Spinal cord (tissue), 10 donors: ENCODE measurements at places on chromosomes 11 and 22. TPM values are rescaled to one million over a fixed set of nuclear protein-coding genes. Genes with fewer than 3 reads are reported as not detected.
A peak's percentile ranks its signal among the peaks of the same experiment; 100 is the strongest.

The OR5P2 gene
- not detected for polyA plus RNA-seq

DNA sequence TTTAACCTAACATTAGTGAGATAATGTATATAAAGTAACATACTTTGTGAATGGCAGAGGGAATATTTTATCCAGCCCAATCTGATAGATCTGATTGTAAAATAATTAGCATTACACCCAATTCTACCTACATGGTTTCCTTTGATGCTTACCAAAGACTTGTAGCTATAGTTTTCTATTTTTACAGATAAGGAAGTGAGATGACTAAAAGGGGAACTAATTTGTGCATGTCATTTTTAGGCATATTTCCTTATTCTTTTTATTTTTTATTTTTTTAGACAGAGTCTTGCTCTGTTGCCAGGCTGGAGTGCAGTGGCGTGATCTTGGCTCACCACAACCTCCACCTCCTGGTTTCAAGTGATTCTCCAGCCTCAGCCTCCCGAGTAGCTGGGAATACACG, 793.7 kb upstream of the LRRC4C start:
- no peak for DNase-seq

The ACRV1 gene
- polyA plus RNA-seq, result 3.8 TPM

- DNase-seq, result no peak
These were observed 78.4 kb downstream of the RBFOX2 start for GRCh38 chr22:35950262-35950661.

DNA sequence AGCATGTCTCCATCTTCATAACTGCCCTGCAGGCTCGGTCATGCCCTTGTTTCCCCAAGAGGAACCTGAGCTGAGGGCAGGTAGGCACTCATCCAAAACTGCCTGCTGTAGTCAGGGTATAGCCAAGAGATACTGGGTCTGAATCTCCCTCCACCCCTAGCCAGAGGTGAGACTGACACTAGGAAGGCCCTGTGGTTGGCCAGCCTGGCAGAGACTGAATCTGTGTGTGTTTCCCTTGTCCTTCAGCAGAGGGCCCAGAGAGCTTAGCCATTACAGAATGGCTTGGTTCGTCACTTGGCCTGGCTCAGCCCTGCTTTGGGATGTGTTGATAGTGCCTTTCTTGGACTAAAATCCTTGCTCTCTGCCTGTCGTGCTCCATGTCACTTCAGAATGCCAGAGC, 79.3 kb upstream of the SUSD2 start:
- DNase-seq, result peak; percentile 15

The ARHGAP20 gene
- 15.9 TPM for polyA plus RNA-seq

DNA sequence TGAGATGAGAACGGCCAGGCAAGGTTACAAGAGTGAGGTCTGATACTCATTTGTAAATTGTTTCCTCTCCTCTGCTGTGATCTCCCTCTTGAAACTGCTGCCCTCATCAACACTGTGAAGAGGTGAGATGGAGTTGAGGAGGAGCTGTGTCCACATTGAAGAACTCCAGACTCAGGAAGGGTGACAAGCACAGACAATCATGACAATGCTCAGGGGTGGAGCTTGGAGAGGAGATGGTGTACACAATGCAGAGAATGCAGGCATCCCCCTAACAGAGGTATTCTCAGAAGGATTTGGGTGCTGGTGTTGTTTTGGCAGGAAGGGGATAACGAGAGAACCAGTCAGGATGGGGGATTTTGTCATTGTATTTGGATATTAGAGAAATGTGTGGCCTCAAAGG, 21.5 kb upstream of the MMP7 start:
- no peak for DNase-seq

The CARD18 gene
- polyA plus RNA-seq, result not detected

The SMIM35 gene
- polyA plus RNA-seq, result not detected

DNA sequence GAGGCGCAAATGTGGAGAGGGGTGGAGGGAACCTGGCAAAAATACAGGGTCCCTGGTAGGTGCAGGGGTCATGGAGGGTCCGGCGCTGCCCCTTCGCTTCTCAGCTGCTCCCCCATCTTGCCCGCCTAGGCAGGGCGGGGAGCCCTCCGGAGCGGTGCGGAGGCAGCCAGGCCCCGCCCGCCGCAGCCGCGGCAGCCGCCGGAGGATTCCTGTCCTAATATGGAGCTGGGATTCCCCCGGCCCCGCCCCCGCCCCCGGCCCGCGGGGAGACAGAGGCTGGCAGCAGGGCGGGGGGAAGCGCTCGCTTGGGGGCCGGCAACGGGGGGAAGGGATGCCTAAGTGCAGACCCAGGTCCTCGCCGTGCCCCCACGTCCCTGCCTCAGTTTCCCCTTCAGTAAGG, 1.0 kb upstream of the NPAS4 start:
- no peak for DNase-seq

- no peak for DNase-seq
These were observed 86.9 kb downstream of the UBASH3B start for GRCh38 chr11:122742301-122743018.

DNA sequence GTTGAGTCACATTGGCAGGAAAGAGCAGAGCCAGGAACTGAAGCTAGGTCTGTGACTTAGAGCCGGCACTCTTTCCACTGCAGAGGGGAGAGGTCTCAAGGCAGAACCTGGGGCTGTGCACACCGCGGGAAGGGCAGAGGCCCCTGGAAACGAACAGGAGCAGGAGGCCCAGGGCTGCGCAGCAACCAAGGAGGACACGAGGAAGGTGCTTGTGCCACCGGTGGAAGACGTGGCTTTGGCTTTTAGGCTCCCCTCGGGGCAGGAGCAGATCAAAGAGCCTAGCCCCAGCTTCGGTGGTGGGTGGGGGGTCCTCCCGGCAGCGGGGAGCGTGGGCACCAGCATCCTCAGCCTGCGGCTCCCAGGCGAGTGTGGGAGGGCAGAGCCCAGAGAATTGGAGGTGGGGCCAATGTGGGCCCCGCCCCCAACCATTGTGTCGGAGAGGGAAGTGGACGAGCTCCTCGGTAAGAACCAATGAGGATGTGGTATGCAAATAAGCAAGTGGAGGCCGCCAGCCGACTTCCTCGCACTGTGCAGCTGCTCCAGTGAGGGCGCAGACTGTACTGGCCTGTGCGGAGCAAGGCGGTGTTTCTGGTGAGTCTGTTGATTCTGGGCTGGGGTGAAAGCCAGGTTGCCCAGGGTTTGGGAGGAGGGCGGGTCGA, at the start of gene CCDC116:
Gene CCDC116, plus strand, starts transcription at position 524 of the 659 bp plus-strand sequence. CDS start 422 bp downstream, outside the sequence.
- DNase-seq, result no peak

- no peak for DNase-seq
These were observed 2.8 kb upstream of the BCO2 start for GRCh38 chr11:112172362-112172994.

DNA sequence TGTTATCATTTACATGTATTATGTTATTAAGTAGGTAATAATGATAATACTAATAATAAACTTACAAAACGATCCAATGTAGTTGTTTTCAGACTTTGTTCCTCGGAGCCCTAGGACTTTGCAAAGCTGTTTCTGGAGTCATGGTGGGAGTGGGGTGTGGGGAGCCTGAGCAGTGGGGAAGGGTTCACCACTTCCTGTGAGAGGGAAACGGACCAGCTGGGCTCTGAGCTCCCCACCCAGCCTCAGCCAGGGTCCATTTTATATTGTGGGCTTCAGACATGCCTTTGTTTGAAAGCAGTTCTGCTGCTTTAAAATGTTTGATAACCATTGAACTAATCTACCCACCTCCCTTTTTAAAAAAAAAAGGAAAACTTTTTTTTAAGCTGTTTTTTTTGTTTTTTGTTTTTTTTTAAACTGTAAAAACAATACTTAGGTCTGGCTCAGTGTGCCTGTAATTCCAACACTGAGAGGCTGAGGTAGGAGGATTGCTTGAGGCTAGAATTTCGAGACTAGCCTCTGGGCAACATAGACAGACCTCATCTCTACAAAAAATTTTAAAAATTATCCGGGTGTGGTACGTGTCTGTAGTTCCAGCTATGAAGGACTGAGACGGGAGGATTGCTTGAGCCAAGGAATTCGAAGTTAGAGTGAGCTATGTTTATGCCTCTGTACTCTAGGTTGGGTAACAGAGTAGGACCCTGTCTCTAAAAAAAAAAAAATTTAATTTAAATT, 7.0 kb downstream of the SERPING1 start:
- no peak for DNase-seq

The OR8G1 gene
- not detected for polyA plus RNA-seq

The SRPRA gene
- 55.3 TPM for polyA plus RNA-seq

The C1QTNF4 gene
- polyA plus RNA-seq, result 102 TPM

DNA sequence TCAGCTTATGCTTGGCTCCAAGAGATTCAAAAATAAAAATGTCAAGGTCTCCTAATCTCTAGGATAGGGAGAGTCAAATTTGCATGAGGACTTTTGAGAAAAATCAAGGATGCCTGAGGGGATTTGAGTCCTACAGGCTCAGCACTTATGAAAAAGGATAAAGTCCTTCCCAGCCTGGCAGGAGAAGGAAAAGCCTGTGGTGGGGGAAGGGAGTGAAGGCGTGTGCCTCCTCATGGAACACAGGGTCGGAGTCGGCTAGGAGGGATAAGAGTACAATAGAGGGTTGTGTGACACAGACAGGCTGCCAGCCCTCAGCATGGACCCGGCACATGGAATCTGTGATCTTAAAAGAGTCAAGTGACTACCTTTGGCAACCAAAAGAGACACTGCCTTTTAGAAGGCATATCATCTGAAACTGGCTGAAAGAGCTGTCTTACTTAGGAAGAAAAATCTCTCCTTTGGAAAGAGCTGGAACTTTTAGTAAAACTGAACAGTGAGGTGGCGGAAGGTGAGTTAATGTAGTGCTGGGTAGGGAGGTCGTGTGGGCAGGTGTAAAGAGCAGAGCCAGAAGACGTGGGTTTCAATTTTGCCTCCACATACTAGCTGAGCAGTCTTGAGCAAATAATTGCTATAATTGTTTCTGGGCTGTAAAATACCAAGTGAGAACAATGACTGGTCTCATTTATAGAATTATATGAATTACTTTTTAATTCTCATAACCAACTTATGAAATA, 58.8 kb upstream of the RDX start:
- DNase-seq, result no peak

GRCh38 chr11:111631666-111632039, 29.4 kb downstream of the SIK2 start:
- no peak for DNase-seq

DNA sequence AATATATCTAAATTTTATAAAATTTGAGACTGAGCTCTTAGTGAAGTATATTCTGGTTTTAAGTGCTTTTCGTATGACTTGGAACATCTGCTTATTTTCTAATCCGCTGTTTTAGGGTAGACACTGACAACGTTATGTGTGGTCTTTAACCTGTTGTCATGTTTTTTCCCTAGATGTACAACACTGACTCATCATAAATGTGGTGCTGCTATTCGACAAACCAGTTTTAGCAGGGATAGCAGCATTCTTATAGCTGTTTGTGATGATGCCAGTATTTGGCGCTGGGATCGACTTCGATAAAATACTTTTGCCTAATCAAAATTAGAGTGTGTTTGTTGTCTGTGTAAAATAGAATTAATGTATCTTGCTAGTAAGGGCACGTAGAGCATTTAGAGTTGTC, 23.8 kb upstream of the HIKESHI start:
- DNase-seq, result no peak
